Suprapubic skin (tissue), 4 donors: ENCODE measurements at places on chromosomes 5 and 9.

- no peak for DNase-seq
Observed at GRCh38 chr5:43637416-43637815, 34.4 kb downstream of the NNT start.

DNA sequence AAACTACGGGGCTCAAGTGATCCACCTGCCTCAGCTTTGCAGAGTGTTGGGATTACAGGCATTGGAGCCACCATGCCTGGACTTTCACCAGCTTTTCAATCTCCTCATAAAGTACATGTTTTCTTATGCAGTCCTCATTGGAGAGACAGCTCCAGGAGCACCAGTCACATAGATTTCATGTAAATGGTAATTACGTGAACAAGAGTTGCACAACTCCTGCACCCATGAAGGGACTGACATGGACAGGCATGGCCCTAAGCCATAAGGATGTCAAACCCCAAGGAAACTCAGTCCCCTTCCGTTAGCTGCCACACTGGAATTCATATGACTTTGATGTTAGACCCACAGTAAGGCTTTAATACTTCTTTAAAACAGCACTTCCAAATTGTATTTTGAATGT is 7.6 kb upstream of the ADGRV1 start:
- no peak for DNase-seq

DNA sequence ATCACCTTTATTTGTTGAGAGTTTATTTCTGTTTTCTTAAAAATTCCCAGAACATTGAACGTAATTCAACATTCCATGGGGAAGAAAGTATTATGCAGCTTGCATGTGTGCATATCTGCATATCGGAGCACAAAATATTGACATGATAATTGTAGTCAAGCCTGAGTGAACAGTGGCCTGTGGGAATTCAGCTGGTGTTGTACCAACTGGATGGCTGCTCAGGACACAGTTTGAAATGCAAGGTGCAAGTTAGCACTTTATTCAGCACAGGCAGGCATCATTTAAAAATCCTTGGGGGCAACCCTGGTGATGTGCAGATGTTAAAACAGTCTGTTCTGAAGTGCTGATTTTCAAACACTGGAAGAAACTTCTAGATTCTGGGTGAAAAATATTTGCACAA is 82.4 kb downstream of the CNTLN start:
- DNase-seq, result no peak

GRCh38 chr9:124654431-124654830 is 116.7 kb downstream of the NR6A1 start:
- DNase-seq, result no peak

DNA sequence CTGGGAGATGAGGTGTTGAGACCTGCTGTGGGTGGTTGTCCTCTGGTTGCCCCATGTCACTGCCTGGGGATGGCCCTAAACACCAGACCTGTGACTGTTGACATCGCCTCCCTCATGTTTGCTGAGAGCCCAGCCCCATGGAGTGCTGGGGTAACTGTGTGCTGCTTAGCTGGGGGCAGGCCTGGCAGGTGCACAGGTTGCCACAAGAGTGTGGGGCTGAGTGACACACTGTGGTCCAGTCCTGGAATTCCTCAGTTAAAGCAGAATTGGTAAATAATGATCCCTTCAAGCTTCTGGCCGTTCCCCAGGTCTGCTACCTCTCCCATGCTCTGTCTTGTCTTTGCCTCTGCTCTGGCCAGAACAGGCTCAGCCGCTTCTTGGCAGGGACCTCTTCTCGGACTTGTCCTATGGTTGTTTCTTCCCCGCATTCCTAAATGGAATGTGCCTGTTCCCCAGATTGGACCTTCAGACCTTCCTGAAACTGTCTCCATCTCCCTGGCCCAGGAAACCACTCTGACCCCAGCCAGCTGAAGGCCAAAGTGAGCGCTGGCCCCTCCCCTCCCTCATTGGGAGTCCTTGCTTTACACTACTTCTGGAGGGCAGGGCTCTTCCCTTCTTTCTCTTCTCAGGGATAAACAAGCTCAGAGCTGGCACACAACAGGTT is 61.2 kb upstream of the PITX1 start:
- peak; percentile 56 for DNase-seq

- DNase-seq, result no peak
Observed at GRCh38 chr9:98385751-98386150, 130.3 kb upstream of the TBC1D2 start.

DNA sequence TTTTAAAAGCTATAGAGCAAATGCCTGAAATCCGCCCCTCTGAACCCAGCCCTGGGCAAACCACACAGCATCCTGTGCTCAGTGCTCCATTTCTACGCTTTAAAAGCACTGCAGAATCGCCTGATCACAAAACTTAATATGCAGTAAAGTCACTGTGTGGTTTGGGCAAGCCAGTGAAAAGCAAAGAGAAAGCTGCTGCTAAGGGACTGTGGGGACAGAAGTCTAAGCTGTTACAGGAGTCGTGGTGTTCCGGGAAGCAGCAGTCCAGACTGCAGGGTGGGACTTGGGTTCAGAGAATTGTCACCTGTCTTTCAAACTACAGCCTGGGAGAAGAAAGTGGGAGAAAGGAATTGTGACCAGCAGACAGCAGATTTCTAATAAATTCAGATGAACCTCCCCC is 8.2 kb downstream of the RAPGEF1 start:
- DNase-seq, result no peak

- no peak for DNase-seq
Observed at GRCh38 chr9:104279535-104280177, 185.5 kb downstream of the SMC2 start.

GRCh38 chr5:74325866-74326265 is 314.7 kb downstream of the ENC1 start:
- DNase-seq, result no peak

DNA sequence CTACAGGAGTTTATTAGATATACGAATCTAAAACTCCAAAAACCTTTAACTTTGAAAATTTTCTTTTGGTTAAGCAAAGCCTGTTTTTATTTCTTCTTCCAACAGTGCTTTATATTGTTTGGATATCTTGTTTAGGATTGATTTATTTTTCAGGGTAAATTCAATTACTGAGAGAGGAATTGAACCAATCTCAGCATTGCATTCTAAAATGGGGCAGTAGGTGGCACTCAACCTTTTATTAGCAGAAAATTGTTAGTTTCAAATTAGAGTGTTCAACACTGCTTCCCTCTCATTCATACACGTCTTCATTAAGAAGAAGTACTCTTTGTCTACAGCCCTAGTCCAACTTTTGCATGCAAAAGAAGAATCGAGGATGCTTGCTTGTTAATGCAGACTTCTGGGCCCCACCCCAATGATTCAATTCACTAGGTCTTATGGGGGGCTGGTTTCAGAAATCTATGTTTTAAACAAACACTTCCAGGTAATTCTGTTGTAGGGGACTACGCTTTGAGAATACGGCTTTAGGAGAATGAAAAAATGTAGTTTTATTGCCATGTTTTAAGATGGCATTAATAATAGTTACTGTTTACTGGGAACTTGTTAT is 26.6 kb downstream of the MRPL22 start:
- DNase-seq, result no peak

GRCh38 chr5:139642891-139643871 is 5.0 kb upstream of the CXXC5 start:
- DNase-seq, result peak; percentile 62

- no peak for DNase-seq
Observed at GRCh38 chr5:9421884-9422283, 124.0 kb downstream of the SEMA5A start.

GRCh38 chr9:38285236-38285635 is 107.3 kb upstream of the ALDH1B1 start:
- no peak for DNase-seq

- DNase-seq, result no peak
Observed at GRCh38 chr9:123620239-123620638, 264.2 kb downstream of the CRB2 start.

DNA sequence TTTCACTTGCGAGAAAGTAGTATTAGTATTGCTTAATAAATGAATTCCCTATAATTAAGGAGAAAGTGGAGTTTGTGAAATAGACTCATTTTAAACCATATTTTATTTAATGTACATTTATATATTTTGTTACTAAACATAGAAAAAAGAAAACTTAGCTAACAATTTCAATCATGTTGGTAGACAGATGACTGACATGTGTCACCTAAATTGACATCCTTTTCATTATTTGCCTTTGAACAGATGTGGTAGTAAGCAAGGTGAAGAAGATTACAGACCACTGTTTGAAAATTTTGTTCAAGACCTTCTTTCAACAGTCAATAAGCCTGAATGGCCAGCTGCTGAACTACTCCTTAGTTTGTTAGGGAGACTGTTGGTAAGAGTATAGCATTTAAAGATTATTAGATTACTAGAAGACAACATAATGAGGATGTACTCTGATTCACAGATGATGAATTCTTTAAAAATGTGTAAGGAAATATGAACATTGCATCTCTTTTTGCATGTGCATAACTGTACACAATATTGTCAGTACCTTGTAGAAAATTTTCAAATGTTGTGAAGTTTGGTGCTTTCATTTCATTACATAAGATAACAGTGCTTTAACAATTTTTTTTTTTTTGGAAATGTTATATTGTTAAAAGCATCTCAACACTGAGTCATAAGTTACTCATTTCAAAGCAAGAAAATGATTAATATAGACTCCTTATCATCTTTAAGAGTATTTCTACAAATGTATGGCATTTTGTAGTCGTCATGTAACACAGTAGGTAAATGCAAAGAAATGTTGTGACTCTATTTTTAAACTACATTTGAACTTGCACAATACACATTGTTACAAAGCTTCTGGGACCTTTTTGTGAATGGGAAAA is 139.5 kb downstream of the NIPBL start:
- no peak for DNase-seq

- no peak for DNase-seq
Observed at GRCh38 chr9:16310278-16311110, 560.0 kb downstream of the BNC2 start.

DNA sequence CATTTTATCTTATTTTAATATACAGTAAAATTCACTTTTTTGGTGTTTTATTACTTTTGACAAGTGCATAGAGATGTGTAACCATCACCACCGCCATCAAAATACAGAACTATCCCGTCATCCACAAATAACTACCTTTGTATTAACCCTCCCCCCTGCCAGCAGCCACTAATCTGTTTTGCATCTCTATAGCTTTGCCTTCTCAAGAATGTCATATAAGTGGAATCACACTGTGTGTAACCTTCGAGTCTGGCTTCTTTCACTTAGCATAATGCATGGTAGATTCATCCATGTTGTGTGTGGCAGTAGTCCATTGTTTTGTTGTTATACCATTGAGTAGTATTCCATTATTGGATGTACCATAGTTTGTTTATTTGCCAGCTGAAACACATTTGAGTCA is 98.8 kb downstream of the BOD1 start:
- no peak for DNase-seq

DNA sequence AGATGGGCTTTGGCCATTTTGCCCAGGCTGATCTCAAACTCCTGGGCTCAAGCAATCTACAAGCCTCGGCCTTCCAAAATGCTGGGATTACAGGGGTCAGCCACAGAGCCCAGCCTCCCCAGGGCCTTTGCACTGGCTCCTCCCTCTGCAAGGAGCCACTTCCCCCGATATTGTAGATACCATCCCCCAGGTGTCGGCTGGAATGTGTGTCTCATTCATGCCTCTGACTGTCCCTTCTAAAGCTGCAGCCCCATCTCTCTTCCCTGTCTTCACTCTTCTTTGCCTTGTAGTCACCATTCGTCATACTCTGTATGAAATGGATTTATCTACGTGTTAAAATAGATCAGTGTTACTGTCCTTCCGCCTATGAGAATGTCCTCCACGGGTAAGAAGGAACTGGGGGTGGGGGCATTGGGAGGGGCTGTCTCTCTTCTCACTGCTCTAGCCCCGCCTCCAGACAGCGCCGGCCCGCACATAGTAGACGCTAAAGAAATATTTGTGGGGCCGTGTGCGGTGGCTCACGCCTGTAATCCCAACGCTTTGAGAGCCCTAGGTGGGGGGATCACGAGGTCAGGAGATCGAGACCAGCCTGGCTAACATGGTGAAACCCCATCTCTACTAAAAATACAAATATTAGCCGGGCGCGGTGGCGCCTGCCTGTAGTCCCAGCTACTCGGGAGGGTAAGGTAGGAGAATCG is 68.5 kb downstream of the LMX1B start:
- no peak for DNase-seq

- DNase-seq, result no peak
Observed at GRCh38 chr5:175887463-175887862, 16.1 kb downstream of the CPLX2 start.

GRCh38 chr9:19496321-19497050 is 87.7 kb downstream of the ACER2 start:
- no peak for DNase-seq

DNA sequence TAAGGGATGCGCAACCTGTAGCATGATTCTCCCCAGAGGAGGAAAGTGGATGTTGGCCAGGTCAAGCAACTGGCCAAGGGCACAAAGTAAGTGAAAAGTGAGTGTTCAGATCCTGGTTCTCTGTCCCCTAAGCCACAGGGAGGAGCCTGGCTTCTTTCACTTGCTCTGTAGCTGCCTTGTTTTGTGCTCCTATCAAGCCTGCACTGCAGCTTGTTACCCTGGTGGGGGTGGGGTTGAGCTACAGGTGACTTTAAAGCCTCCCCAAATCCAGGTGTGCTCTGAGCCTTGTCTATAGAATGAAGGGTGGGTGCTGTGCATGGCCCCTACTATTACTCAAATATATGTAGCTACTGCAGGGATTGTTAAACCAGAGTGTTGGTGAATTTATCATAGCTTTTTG is 32.9 kb downstream of the RALGPS1 start:
- no peak for DNase-seq

- no peak for DNase-seq
Observed at GRCh38 chr5:15254607-15255006, 245.4 kb upstream of the FBXL7 start.

DNA sequence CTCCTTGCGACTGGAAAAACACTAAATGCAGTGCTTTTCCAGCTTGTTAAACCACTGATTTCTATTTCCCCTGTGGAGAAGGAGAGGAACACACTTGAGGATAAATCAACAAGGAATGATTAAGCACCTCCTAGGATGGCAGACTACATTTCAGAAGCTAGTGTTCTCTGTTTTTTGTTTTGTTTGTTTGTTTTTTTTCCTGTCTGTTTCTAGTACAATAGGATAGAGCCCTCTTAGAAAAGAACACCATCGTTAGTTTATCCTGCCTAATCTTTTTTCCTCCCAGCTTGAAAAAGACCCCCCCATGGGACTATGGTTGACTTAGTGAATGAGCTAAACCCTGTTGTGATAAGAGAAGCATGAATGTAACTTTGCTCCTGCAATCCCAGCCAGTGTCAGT is 3.9 kb upstream of the TAL2 start:
- no peak for DNase-seq

GRCh38 chr9:36985769-36986467 is 48.1 kb downstream of the PAX5 start:
- DNase-seq, result no peak

DNA sequence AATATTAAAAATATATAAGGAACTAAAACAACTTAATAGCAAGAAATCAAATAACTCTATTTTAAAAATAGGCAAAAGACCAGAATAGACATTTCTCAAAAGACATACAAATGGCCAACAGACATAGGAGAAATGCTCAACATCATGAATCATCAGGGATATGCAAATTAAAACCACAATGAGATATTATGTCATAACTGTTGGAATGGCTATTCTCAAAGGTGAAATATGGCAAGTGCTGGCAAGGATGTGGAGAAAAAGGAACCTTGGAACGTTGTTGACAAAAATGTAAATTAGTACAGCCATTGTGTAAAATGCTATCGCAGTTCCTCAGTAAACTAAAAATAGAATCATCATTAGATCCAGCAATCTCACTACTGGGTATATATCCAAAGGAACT is 468.5 kb downstream of the NFIB start:
- no peak for DNase-seq
